ENCODE measurements at places on chromosomes 4 and X.

DNA sequence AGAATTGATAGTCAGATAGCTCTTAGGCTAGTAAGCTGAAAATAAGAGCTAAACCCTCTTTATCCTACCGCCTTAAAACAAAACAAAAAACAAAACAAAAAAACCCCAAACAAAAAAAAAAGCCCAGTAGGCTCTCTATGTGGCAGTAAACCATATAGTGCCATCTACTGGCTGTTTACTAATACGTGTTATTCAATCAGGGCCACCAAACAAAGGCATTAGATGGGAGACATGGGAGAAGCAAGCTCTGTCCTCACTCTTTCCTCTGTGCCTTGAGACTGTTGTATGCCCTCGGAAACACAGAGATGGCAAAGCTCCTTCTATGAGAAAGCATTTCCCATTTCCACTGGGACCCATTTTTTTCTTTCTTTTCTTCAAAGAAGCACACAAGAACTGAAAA lies 148.8 kb upstream of the MID1 start:
- DNase-seq: no peak

- DNase-seq: no peak
Observed at GRCh38 chr4:47675806-47676205, 162.1 kb downstream of the CORIN start.

GRCh38 chr4:98749206-98749605 lies 90.8 kb upstream of the TSPAN5 start:
- DNase-seq: no peak

GRCh38 chr4:73258436-73258685 lies 237 bp downstream of the ANKRD17 start:
- peak; percentile 66 for DNase-seq

DNA sequence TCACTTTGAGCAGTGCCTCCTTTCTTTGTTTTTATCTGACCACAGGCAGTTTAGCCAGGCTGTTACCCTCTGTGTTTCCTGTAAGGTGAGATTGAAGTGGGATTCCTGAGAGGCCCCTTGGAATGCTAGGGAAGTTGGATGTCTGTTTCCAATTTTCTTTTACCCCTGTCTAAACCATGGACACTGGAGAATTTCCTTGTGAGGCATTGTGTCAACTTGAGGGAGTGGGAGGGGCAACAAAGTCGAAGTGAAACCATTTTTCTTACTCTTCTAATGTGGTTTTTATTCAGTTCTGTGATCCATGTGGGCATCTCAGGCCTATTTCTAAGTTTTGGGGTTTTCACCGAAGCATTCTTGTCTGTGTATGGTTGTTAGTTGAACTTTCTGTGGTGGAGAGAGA lies 296.1 kb upstream of the UGT8 start:
- no peak for DNase-seq

GRCh38 chr4:112521123-112522023 lies 5.4 kb upstream of the NEUROG2 start:
- peak; percentile 17 for DNase-seq

GRCh38 chrX:103607364-103608305 lies at the start of gene TCEAL3:
TSS of gene TCEAL3 (plus strand) at chrX:103607963. CDS start at chrX:103609065, 1,102 bp downstream.
- peak; percentile 8 for DNase-seq

DNA sequence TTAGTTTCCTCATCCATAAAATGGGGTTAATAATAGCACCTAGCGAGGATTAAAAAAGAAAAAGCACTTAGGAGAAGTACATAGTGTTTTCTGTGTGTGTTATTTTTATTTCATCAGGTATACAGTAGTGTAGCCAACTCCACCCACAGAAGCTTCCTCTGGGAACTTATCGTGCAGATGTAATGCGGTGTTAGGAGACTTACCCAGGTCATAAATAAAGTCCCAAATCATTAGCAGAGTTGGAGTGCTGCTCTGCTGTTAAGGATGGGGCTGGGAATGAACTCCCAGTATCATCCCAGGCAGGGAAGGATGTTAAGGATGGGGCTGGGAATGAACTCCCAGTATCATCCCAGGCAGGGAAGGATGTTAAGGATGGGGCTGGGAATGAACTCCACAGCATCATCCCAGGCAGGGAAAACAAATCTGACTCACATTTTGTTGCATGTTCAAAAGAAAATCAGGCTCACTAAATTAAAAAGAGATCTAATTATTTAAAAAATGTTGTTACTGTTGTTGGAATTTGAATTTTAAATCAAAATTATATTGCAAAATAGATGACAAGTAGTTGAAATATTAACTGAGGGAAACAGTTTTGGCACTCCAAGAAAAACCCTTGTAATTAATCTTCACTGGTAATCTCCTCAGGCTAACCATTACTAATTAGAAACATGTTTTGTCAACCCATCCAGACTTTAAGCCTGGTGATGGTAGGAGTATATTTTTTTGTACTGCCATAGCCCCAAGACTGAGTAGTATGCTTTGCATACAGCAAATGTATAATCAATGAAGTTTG lies 10.2 kb upstream of the SFRP2 start:
- no peak for DNase-seq

DNA sequence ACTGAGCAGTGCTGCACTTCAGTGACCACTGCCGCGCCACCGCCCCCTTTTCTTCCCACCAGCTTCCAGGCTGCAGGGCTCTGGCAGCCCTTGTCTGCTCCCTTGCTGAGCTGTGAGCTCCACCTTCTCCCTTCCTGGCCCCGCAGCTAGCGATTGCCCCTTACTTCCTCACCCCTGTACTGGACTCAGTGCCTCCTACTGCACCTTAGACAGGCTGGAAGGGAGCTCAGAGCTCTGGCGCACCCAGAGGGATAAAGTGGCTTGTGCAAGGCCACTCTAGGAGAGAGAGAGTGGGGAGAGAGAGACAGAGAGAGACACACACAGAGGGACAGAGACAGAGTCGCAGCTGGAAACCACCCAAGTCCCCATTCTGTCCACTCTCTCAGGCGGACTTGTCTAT lies 6.0 kb downstream of the RASL11B start:
- DNase-seq: no peak

- no peak for DNase-seq
Observed at GRCh38 chr4:141645611-141646340, 9.4 kb downstream of the IL15 start.
